ENCODE measurements at places on chromosomes 6 and 20. TPM values are rescaled to one million over a fixed set of nuclear protein-coding genes. Genes with fewer than 3 reads are reported as not detected.

Gene SASH1
- 2.7 TPM for total RNA-seq

Gene CASP8AP2
- total RNA-seq: 6.0 TPM

Gene FAXC
- total RNA-seq: 7.3 TPM

Gene CPXM1
- total RNA-seq: not detected

Gene DNAH8
- total RNA-seq: not detected

Gene BMP6
- 20.1 TPM for total RNA-seq

Gene ZNF451
- total RNA-seq: 10.6 TPM

Gene SOBP
- total RNA-seq: 0.75 TPM

Gene PPP1R16B
- 0.08 TPM for total RNA-seq

Gene MRAP2
- total RNA-seq: 1.8 TPM

Gene DOP1A
- 2.5 TPM for total RNA-seq

Gene NKX2-2
- total RNA-seq: not detected

Gene CCDC170
- total RNA-seq: 0.12 TPM

Gene GATA5
- total RNA-seq: 0.45 TPM

Gene TBC1D22B
- 5.1 TPM for total RNA-seq

Gene GPR6
- total RNA-seq: not detected

Gene SEMG1
- not detected for total RNA-seq

Gene ELOVL2
- 6.9 TPM for total RNA-seq

Gene PDE10A
- total RNA-seq: 27.3 TPM

Gene HCK
- total RNA-seq: 0.13 TPM

Gene SPDEF
- 1.9 TPM for total RNA-seq

Gene DTNBP1
- 12.0 TPM for total RNA-seq

Gene TTI1
- total RNA-seq: 22.5 TPM

Gene HLA-B
- total RNA-seq: 35.0 TPM

Gene ZSCAN12
- 1.6 TPM for total RNA-seq

Gene TMC2
- not detected for total RNA-seq

Gene KIAA0408
- total RNA-seq: 5.3 TPM

Data from A549 treated with Hydrocortisone at 1 μM for 4 hours (cell line).